ENCODE measurements at places on chromosomes 6 and 20.

DNA sequence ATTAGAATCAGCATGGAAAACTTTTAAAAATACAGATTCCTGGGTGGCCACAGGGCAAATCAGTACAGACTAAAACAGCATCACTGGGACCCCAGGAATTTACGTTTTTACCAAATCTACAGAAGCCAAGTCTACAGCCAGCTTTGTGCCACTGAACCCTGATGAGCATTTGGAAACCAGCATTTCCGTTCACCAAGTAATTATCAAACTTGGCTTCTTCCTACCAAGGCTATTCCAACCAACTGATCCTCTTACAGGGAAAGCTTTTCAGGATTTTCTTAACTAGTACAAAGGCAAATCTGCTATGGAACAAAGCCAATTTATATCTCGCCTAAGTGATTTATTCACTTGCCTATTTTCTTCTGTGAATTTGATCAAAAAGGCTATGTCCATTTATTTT is 47.0 kb downstream of the PLAGL1 start:
- DNase-seq = no peak

- no peak for DNase-seq
Observed at GRCh38 chr20:44983093-44983674, 16.9 kb downstream of the STK4 start.

DNA sequence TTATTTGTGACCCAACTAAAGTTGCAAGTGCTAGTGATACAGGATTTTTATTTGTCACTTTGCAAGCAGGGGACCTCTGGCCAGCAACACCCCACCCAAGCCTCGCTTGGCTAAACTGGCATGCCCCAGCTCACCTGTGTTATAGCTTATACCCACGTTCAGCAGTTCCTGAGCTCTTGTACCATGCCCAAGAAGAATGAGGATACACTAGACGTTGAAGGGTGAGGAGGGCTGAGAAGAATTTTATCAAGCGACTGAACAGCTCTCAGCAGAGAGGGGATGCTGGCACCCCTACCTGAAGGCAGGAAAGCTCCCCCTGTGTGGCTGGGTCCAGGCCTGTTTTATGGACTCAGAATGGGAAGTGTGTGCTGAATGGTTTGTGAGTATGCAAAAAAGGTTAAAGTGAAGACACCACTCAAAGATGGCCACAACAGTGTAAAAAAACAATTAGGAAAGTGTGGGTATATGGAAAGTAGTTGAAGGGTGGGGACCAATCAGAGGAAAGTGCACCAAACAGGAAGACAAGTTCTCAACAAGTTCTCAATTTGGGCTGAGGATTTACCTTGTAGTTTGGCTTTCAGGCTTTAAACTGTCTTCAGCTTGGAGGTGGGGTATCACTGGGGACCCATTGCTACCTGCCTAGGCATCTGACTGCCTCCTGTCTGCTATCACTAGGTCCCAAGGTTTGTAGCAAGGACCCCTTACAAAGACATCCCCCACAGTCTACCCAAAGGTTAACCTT is 15.0 kb downstream of the BTN2A1 start:
- DNase-seq = no peak

DNA sequence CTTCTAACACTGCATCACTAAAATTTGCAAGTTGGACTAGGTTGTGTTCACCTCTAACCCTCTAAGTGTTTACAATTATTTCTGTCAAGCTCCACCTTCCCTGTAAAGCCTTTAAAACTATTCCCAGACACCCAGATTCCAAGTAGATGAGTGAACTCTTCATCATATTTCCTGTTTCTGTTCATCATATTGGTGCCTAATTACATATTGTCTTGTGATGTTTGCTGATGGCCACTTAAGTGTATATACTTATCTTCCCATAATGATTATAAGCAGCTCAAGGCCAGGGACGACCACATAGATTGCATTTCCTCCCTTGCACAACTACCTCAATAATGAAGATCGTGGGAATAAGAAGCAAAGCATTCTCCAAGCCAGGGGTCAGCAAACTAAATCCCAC is 16.8 kb downstream of the TNFRSF21 start:
- no peak for DNase-seq

DNA sequence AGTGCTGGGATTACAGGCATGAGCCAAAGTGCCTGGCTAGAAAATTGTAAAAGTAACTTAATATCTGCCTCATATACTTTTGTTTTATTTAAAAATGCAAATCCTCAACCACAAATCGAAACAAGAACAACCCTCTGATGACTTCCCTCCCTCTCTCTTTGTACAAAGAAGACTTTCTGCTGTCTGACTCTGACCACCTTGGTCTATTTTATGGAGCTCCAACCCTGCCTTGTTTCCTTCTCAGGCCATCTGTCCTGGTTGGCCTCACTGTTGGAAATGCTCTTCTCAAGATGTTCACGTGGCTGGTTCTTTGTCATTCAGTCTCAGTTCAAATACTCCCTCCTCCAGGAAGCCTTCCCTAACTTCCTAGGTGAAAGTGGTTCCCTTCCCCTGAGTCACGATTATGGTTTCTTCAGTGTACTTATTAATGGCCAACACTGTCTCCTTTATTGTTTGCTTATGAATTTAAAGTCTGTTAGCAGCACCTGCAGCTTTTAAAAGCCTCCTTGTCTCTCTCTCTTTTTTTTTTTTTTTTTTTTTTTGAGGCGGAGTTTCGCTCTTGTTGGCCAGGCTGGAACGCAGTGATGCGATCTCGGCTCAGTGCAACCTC is 151.5 kb upstream of the SALL4 start:
- DNase-seq = no peak

Measured in Peyer's patch (tissue), 4 donors.